KBM-7 (cell line): ENCODE measurements at places on chromosomes 7 and 10.

GRCh38 chr7:123201901-123202300 lies 2.1 kb upstream of the SLC13A1 start:
- DNase-seq, result no peak

DNA sequence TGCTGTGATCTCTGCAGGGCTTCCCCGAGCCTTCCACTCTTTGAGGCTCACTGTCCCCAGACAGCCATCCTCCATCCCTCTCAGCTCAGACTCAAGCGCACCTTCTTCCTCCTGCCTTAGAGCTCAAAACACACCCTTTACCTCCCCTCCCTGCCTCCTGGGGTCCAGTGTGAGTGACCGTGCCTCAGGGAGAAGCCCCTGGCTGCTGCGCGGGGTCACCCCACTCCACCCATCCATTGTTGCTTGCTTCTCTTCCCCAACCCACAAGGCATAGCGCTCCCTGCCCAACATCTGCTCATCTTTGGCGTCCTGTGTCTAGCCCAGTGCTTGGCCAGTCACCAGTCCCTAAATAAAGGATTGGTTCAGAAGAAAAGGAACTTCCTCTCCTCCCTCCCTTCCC lies 170.3 kb downstream of the TCERG1L start:
- DNase-seq, result no peak

DNA sequence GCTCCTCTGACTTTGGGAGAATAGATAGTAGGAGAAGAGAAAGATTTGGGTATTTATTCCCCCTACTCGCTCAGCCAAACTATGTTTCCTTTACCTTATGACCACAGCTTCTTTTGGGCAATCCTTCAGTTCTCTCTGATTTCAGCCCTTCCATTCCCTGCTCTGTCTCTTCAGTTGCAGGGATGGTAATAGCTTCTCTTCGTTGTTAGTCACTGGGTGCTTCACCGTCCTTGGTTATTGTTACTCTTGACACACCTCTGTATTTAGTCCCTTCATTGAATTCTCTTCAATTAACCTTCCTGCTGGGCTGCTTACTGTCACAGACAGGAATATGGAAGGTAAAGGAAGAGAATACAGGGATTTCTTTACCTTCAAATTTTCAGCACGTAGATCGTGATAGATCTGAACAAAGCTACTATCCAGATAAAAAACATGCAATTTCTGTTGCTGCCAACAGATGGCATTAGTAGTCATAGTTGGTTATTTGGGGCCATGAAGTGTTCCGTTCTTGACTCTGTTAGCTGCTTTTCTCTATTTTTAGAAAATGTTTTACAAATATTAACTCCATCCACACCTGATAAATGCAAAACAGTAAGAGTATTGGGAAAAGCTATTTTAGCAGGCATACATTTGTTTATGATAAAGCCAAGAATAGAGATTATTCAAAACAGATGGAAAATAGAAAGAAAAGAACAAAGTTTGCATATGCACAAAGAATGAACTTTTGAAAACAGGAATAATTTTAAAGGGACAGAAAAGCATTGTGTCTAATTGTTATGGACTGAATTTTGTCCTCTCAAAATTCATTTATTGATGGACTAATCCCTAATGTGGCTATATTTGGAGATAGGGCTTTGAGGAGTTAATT lies 14.0 kb upstream of the PTTG1IP2 start:
- peak; percentile 43 for DNase-seq

DNA sequence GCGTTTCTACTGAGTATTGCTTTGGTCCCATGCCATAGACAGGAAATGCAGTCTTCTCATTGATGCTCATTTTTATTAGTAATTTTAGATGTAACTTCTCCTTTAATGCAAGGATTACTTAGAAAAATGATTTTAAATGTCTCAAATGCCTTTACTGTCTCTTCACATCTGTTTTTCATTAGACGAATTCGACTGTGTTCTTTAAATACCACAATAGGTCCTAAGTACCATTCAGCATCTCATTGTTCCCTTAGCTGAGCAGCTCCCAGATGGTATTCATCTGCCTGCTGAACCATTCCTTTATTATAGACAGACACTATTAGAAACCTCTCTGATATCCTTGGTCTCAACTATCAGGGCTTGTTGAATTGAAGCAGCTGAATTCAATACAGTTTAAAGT lies 113.6 kb downstream of the LSMEM1 start:
- no peak for DNase-seq

DNA sequence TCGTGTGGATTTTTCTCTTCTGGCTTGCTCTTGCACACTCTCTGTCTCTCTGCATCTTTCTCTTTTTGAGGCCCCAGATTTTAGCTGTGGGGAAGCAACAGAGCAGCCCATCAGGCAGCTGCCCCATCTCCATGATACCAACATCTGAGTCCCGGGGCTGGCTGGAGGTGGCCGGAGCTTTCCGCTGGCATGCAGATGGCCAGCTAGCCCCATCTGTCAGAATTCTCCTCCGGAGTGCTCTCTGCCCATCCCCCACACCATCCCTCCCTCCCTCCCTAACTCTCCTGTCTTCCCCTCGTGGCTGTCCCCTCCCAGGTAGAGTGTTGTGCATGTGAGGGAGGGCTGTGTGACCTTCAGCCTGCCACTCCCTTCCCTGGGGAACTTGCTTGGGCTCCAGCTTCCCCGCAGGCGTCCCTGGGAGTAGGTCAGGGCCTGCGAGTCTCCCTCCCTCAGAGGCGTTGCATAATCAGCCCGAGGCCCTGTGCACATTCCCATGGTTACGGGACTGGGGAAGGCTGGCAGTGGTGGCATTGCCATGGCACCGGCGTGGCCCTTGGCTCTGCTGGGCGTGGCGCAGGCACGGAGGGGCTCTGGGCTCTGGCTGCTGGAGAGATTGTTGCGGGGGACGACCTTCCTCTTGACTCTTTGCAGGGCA lies 24.7 kb downstream of the GHRHR start:
- no peak for DNase-seq

DNA sequence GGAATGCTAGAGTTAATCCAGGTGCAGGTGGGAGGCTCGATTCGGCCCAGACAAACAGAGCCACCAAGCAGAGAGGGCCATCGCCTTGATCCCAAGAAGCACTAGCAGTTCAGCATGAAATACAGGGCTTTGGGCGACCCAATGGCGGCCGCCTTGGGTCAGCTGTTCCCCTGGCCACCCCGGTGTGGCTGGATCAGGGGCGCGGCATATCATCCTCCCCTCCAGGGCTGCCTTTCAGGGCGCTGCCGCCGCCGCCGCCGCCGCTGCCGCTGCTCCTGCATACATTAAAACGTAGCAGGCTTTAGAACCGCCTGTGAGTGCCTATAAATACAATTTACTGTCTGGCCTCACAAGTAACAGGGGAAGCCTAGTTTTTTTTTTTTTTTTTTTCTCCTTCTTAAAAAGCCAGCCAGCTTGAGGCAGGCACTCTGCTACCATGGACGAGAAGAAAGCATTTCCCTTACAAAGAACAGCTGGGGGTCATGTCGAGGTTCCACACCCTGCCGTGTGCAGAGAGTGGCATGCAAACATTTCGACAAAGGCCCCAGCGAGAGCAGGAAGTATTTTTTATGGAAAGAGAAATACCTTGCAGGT lies 57.7 kb upstream of the EFCAB10 start:
- DNase-seq, result no peak

DNA sequence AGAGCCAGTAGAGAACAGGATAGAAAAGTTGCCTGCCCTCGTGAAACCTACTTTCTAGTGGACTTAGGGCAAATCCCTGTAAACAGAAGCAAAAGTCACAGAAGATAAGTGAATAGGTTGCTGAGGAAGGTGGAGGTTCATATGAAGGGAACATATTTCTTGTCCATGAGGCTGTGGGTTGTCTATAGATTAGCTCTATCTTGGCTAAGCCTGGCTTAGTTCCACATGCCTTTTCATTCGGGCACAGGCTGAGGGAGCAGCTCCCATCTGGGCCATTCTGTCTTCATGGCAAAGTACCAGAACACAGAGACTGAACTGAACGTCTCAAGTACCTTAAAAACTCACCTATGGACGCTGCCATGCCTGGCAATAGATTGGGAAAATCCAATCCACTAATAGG lies 45.3 kb downstream of the BZW2 start:
- no peak for DNase-seq

DNA sequence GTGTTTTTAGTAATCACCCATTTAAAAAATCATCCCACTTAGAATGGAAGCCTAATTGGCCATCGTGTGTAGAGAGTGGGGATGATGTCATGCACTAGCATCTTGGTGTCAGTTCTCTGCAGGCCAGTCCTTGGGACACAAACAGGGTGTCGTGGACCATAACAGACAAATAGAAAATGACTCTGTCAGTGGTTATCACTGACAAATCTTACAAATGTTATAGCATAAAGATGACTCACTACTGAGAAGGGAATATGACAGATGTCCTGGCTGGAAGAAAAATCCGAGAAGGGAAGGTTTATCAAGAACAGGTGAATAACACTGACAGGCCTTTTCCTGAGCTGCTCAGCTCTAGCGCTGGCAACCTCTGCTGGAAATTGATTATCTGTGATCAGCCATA lies 10.6 kb downstream of the CABCOCO1 start:
- DNase-seq, result no peak

- DNase-seq, result no peak
These were observed 174.2 kb upstream of the CTBP2 start for GRCh38 chr10:125334545-125334944.

DNA sequence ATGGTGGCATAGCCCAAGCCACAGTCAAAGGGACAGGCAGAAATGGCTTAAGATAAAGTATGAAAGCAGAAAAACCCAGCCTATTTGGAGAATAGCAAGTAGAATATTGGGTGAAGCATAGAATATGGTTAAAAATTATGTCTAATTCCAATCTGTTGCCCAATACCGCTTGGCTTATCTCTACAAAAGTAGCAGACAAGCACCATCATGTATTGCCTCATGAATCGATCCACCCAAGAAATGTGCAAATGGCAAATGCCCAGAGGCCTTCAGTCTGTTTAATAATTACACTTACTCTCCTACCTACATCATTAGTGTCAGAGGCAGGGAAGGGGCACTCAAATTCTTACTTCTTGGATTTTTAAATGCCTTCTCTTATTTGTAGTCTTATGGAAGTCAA lies 130.9 kb upstream of the ADAM12 start:
- no peak for DNase-seq

DNA sequence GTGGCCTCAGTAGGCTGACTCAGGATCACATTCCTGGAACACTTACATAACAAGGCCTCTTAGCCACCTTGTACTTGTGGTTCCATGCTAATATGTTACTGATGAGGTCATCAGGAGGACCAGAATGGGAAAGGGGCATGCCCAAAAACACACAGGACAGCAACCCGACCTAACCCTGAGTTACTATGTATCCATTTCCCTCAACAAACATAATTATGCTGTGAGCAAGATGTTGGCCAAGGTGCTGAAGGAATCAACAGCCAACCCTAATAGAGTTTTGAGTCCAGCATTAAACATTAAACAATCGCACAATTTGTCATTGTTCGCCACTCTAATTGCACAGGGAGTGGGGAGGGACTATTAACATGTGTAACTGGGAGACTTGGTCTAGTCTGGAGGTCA lies 129.4 kb downstream of the PLPP4 start:
- no peak for DNase-seq

- DNase-seq, result no peak
These were observed 86.8 kb upstream of the LANCL2 start for GRCh38 chr7:55278321-55278720.

DNA sequence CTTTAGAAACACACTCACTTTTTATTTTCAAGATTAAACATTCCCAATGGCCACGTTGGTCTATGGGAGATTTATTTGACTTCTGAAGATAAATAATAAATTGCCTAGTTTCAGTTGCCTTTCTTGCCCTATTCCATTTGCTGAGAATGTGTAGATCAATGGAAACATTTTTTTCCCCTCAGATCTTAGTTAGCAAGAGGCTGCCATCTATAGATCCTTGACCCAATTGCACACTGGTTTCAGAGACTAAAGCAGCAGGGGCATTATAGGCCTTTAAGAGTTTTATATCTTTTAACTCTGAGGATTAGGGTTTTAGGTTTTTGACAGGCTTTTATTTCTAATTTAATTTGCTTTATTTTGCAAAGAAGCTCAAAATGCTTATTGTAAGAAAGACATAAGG lies 163.2 kb upstream of the GPR26 start:
- DNase-seq, result no peak
